ENCODE measurements at places on chromosomes 3 and 15. TPM values are rescaled to one million over a fixed set of nuclear protein-coding genes. Genes with fewer than 3 reads are reported as not detected.

LRRC31 gene
- not detected for total RNA-seq

DLL4 gene
- total RNA-seq, result 0.09 TPM

RAMAC gene
- total RNA-seq, result 31.7 TPM

SQOR gene
- 79.5 TPM for total RNA-seq

WNT7A gene
- not detected for total RNA-seq

ACAD9 gene
- total RNA-seq, result 46.0 TPM

SLC9C1 gene
- total RNA-seq, result 0.33 TPM

SLC27A2 gene
- total RNA-seq, result not detected

UCN2 gene
- total RNA-seq, result 0.54 TPM

DPPA2 gene
- not detected for total RNA-seq

CLRN1 gene
- total RNA-seq, result not detected

GOLGA6L26 gene
- total RNA-seq, result not detected

CNTN4 gene
- total RNA-seq, result 0.09 TPM

RPL14 gene
- total RNA-seq, result 102 TPM

Data from fibroblast of the aortic adventitia (primary cell).